ENCODE measurements at places on chromosomes 3 and 15.
A peak's percentile ranks its signal among the peaks of the same experiment; 100 is the strongest.

DNA sequence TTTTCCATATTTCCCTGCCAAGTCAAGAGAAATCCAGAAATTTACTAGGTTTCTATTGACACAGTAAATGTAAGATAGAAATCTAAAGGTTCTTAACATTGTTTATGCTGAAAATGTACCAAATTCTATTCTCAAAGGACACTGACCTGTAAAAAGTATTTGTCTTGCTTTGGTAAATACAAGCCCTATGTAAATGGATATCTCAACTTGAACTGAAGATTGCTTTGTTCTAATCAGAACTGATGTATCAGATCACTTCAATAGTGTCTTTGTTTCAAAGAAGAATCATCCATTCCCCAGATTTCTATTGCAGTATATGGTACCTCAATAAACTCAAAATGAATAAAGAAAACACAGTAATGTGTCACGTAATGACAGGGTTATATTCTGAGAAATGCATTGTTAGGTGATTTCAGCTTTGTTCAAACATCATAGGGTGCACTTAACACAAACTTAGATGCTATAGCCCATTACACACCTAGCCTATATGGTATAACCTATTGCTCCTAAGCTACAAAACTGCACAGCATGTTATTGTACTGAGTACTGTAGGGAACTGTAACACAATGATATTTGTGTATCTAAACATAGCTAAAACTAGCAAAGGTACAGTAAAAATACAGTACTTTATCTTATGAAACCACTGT is 143.5 kb upstream of the NECTIN3 start:
- no peak for DNase-seq

DNA sequence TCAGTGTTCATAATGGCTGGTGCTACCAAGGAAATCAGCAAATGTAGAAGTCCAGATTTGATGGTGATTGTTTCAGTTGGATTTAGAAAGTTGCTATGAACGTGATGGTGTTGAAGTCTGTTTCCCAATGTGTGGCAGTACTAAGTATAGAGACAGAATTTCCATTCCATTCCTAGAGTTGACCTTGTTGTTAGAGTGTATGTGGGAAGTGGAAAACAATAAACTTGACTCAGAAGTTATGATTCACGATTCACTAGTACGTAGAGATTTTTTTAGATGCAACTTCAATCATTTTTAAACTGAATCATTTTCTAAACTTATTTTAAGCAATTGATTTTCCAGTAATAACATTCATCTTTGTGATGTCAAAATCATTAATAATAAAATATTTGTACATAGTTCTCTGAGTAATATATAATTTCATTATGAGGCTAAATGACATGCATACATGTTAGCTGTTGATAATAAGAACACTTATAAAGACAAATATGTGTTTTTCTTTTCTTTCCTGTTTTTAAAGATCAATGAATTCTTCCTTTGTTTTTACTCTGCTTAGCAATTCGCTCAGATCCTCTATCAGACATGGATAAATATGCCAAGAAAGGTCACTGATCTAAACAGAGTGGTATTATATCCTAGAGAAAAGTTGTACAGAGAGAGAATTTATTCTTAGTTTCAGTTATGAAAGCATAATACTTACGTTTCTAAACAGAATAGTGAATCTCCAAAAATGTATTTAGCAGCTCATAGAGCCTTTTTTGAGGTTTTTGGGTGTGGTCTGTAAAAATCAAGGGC is 108.8 kb upstream of the GPR149 start:
- no peak for DNase-seq

GRCh38 chr3:32176989-32177701 is 61.3 kb upstream of the CMTM8 start:
- peak; percentile 62 for DNase-seq

DNA sequence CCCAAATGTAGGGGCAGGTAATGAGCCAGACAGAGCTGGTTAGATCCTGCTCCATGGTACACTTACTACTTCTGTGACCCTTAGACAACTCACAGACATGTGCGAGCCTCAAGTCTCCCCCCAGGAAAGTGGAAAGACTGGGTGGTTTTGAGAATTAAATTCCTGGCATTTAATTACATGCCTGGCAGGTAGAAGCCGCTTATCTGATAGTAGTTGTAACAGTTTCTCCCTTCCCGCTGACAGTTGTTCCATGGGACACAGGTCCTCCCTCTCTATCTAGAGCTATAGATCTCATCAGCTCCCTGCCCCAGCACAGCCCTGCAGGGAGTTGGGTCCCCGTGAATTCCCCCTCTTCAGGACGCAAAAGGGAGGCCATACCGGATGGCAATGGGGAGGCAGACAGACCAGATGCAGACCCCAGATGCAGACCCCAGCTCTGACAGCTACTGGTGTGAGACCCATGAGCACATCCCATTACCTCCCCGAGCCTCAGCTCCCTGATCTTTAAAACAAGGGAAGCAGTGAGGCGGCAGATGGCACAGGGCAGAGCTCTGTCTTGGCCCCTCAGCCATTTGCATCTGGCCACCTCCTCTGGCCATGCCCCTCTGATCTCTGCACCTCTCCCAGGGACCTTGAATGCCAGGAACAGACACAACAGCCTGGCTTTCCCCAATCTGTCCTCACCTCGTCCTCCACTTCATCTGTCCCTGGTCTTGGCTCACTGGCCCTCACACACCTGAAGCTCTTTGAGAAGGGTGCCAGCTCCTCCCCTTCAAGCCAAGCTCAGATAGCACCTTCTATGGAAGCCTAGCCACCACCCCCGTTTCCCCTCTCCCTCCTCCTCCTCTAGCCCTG is 34.1 kb upstream of the NR2C2 start:
- no peak for DNase-seq

- DNase-seq: no peak
Measured at GRCh38 chr3:24401090-24401810, 93.4 kb downstream of the THRB start.

DNA sequence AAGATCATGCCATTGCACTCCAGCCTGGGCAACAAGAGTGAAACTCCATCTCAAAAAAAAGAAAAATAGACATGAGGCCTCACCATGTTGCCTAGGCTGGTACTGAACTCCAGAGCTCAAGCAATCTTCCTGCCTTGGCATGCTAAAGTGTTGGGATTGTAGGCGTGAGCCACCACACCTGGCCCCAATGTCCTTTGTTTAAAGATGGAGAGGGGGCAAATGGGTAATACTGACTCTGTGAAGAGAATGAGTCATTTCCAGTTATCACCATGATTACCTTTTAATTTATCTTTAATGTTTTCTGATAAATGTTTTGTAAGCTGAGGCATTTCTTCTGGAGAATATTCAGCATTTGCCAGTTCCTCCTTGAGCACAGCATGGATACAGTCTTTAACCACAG is 2.2 kb downstream of the DYNLT2B start:
- DNase-seq: no peak

DNA sequence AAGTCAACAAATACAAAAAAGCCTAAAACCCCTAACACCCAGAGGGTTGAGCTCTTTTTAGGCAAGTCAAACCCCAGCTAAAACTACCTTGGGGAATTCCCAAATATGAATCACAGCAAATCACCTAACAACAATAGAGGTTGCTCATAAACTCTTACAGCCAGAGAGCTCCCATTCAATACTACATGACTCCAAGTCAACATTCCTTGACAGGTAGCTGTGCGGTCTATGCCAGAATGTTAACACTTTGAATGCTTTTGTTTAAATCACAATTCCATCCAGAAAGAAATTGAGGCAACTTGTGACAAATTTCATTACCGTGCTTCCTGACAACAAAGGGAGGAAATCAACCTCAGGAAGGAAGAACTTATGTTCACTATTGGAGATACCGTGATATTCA is 7.5 kb upstream of the UACA start:
- DNase-seq: no peak

- no peak for DNase-seq
Measured at GRCh38 chr15:65772930-65773329, 19.2 kb downstream of the DENND4A start.

GRCh38 chr15:58521293-58521991 is 89.7 kb downstream of the LIPC start:
- no peak for DNase-seq

DNA sequence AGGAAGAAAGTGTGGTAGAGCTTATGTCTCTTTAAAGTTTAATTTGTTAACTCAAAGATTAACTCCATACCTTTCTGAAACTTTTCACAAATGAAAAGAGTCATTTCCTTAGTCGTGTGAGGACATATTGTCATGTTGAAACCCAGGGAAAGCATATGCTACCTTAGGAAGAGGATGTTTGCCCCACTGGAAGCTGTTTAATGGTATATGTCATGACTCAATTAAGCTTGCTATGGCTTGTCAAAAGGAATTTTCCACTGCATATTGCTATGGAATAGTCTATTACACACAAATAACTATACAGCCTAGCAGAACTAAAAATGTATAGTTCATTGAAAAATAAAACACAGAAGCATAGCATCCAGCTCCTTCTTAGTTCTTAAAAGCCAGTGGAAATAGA is 69.9 kb downstream of the NSUN3 start:
- no peak for DNase-seq

- no peak for DNase-seq
Measured at GRCh38 chr15:63054985-63055384, 12.4 kb downstream of the TPM1 start.

- no peak for DNase-seq
Measured at GRCh38 chr3:42717306-42717705, 14.7 kb upstream of the HHATL start.

GRCh38 chr15:52520421-52520820 is 8.3 kb downstream of the MYO5A start:
- no peak for DNase-seq

DNA sequence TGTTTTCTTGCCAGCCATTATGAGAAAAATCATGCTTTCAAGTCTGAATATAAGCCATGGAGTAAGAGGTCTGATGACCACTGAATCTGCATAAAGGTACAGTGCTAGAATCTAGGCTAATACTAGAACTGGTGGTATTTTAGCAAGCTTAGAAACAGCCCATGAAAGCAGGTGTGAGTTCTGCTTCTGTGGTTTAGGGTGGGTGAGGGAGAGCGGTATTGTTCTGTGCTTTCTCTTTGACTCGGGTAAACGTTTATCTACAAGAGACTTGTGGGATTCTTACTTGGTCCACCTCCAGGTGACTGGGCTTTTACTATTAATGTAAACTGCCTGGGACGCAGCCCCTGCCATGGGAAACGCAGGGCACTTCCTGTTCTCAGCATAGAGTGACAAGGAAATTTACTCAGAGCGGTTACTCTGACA is 55.2 kb downstream of the PGPEP1L start:
- DNase-seq: no peak

GRCh38 chr3:118587037-118587741 is 447.5 kb downstream of the IGSF11 start:
- no peak for DNase-seq

- no peak for DNase-seq
Measured at GRCh38 chr15:59812250-59812870, 123.2 kb upstream of the BNIP2 start.

DNA sequence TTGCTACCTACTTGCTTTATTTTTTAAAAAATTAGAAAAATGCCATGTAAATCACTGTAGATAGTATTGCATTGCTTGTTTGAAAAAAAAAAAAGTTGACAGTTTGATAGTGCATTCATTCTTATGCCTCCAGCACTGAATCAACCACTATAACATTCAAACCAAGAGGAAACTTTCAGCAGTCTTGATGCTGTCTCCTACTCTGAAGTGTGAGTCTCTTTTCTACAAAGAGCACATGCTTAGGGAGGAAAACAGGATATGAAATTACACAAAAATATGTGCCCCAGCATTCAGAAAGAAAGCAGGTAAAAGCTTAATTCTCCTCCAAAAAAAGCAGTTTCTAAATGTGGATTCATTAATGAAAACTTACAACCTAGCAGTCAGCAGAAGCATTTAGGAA is 78.3 kb downstream of the ZBTB20 start:
- no peak for DNase-seq

- no peak for DNase-seq
Measured at GRCh38 chr3:40240921-40241320, 68.6 kb upstream of the EIF1B start.

GRCh38 chr3:37952564-37952963 is 38.0 kb upstream of the VILL start:
- no peak for DNase-seq

- no peak for DNase-seq
Measured at GRCh38 chr3:152556731-152557254, 278.1 kb upstream of the P2RY1 start.

GRCh38 chr3:26560081-26560480 is 62.5 kb upstream of the LRRC3B start:
- DNase-seq: no peak

- DNase-seq: no peak
Measured at GRCh38 chr3:5162102-5162501, 25.4 kb upstream of the EDEM1 start.

DNA sequence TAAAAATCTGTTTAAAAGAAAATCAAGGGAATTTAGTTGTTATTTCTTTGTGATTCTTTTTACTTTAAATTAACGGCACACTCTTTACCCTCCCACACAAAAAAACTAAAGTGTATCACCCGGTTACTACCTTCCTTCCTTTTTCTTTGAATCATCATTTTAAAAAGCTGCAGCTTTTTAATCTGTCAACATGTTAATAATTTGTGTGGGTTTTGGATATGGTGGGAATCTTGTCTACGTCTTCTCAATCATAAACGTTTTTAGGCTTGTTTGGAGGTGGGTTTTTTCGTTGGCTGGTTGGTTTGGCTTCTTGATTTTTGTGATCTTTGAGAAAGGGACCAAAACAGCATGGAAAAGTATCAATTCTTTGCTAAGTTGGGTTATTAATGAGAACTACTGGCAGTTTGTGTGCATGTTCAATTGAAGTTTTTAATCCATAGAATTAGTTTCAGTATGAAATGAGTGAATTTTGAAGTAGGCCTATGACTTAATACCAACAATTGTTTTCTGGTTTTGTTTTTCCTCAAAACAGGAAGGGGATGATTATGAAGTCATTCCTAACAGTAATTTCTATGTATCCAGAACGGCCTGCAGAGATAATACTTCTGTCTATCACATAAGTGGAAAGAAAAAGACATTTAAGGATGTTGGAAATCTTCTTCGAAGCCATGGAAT is 4.5 kb downstream of the SMC4 start:
- DNase-seq: no peak

DNA sequence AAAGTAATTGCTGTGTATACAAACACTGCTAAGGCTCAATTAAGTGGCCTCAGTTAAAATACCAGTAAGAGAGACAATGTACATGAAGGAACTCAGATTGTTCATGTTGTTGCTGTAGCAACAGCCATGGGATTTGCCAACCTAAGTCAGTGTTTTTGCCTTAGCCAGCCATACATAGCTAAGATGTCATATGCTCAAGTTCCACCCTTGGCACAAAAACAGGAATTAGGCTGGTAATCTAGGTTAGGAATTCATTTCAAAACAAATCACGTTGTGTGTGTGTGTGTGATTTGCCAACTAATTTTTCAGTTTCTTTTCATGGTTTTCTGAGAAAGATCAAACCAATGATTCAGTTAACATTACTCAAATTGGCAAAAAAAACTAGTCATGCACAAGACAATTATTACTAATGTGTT is 143.7 kb upstream of the KCNMB2 start:
- no peak for DNase-seq

- peak; percentile 69 for DNase-seq
Measured at GRCh38 chr15:88649286-88649733, 10.5 kb downstream of the ISG20 start.

GRCh38 chr3:4954256-4955000 is 24.8 kb upstream of the BHLHE40 start:
- no peak for DNase-seq

GRCh38 chr15:98907927-98908471 is 99.6 kb downstream of the PGPEP1L start:
- DNase-seq: no peak
